ENCODE measurements at places on chromosomes 16 and 17.
A peak's percentile ranks its signal among the peaks of the same experiment; 100 is the strongest.

DNA sequence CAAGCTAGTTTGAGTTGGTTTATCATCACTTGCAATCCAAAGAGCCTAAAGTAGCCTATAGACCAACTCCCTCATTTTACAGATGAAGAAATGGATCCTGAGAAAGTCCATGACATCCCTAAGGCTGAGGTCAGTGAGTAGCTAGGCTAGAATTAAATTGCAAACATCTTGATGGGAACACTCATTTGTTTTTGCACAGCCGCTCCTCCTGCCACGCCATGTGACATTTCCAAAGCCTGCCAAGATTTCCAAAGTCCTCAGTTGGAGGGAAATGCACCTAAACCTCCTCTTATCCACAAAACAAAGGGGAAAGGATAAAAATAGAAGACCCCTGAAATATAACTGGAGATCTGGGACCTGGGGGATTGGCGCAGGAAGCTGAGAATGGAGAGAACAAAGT is 15.0 kb downstream of the TMEM92 start:
- DNase-seq: no peak

GRCh38 chr17:82023447-82024241 is 539 bp downstream of the LRRC45 start:
- DNase-seq: no peak

GRCh38 chr17:82440469-82440981 is 10.0 kb downstream of the CYBC1 start:
- DNase-seq: no peak

GRCh38 chr17:64126918-64127317 is 3.0 kb downstream of the ERN1 start:
- DNase-seq: no peak

- DNase-seq: no peak
These were observed 255.4 kb upstream of the CACNG5 start for GRCh38 chr17:66579556-66579955.

- no peak for DNase-seq
These were observed 114.8 kb downstream of the C16orf95 start for GRCh38 chr16:87202346-87202745.

DNA sequence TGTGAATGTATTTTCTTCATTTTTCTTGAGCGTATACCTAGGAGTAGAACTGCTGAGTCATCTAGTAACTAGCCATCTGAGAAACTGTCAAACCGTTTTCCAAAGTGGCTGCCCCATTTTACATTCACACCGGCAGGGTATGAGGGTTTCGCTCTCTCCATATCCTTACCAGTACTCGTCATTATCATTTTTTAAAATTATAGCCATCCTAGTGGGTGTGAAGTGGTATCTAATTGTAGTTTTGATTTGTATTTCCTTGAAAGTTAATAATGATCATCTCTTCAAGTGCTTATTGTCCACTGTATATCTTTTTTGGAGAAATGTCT is 6.0 kb downstream of the RNF157 start:
- no peak for DNase-seq

DNA sequence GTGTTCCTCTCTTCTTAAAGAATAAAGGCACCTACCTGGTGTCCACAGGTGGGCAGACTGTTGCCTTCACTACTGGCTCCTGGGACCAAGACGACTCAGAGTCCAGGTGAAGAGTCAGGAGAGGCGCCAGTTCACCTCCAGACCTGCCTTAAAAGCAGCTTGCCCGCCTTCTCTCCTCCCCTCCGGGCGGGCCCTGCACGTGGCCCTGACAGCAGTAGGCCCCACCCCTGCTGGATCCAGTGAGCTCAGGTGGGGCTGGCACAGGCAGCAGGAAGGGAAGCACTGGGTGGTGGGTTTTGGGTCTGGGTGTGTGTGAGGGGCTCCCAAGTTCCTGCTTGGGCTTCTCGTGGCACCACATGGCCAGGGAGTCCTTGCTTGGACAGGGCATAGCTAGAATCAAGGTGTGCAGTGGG is at the start of gene TNS4:
Gene TNS4 (minus strand): TSS at position 125 of the 413 bp plus-strand sequence. CDS start 5,198 bp downstream, outside the sequence.
- DNase-seq: no peak

DNA sequence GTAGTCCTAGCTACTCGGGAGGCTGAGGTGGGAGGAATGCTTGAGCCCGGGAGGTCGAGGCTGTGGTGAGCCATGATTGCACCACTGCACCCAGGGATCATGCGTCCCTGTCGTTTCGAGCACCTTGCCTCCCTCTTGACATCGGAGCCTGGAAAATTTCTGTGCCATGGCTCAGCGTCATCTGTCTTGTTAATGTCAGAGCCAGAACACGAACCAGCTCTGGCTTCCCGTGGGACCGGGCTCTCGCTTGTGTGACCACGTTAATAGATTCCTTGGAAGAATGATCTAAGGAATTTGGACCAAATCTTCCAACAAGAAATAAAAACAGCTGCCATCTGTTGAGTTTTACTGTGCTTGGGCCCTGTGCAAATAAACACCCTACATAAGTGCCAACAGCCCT is 117.7 kb downstream of the ABCC1 start:
- DNase-seq: peak; percentile 68

DNA sequence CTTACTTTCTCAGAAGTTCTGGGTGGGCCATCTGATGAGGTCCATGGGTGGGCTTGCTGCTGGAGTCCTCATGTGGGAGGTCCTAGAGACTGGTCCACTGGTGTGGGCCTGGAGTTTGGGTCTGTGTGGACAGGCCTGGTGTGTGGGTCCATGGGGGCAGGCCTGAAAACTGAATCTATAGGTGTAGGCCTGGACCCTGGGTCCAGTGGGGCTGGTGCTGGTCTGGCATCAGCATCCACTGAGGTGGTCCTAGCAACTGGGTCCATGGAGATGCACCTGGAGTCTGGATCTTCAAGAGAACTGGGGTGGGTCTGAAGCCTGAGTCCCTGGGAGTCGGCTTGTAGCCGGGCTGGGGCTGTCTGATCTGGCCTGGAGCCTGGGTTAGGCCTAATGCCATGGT is 253.8 kb upstream of the CCL2 start:
- no peak for DNase-seq

- DNase-seq: no peak
These were observed 23.9 kb upstream of the TNS4 start for GRCh38 chr17:40525294-40525693.

DNA sequence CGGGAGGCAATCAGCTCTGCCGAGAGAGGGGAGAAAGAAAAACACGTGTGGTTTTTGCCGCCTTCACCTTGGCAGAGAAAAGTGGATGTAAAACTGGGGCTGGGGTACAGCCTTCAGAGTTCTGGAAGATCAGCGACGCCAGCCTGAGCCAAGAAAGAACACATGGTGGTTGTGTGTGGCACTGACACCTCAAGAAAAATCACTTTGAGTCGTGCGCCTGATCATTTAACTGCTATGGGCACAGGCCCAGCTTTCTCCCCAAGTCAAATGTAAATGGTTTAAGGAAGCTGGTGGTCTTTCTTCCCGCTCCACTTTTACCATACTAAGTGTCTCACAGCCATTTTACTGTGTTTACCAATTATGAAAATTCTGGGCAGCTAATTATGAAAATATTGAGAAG is 461.8 kb upstream of the SOX9 start:
- DNase-seq: no peak

GRCh38 chr16:11585460-11586377 is 1.0 kb downstream of the LITAF start:
- DNase-seq: no peak

DNA sequence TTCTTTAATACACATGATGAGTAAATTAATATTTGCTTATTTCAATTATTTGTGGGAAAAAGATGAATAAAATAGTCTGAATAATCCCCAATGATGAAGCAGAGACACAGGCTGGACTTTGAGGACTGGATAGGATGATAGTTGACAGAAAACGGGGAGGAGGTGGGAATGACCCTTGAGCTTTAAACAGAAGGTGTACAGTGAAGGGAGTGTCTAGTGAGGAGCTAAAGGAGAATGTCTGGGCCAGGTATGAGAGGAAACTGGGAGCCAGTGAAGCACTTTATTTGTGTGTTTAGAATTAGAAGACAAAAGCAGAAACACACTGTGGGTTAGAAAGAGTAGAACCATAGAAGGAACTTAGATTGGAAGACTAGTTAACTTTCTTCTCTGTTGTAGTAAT is 230.4 kb upstream of the CA10 start:
- no peak for DNase-seq

- DNase-seq: no peak
These were observed 36.4 kb downstream of the SNX20 start for GRCh38 chr16:50644729-50645128.

DNA sequence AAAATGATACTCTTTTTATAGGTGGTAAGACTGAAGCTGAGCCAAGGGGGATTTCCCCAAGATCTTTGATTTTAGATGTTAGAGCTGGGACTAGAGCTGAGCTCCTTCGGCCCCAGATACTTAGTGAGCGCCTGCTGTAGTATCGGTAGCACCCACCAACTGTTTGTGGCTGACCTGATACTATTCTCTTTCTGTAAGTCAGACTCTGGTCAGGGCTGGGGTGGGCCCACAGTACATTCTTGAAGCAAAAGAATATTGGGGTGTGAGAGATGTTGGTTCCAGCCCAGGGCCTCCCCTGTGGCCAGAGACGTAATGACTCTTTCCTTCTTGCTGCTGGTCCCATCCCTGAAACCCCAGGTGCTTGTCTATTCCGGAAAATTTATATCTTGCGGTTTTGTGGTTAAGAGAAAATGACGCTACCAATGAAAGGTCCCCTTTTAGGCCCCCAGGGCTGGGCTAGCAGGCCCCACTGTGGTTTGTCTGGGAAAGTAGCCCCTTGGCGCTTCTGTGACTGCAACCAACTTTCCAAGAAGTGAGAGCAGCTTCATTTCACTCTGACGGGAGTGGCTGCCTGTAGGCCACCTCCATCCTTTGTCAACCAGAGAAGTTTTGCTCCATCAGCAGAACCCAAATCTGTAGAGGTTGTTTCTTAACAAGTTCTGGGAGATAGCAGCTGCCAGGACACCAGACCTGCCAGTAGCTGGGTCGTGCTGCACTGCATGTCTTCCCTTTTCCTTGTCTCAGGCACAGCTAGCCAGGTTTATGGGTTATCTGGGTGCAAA is 86.4 kb upstream of the LGALS9 start:
- no peak for DNase-seq

- DNase-seq: no peak
These were observed 9.9 kb upstream of the MVD start for GRCh38 chr16:88672776-88673175.

- DNase-seq: no peak
These were observed 312.2 kb upstream of the MAF start for GRCh38 chr16:79912592-79913310.

DNA sequence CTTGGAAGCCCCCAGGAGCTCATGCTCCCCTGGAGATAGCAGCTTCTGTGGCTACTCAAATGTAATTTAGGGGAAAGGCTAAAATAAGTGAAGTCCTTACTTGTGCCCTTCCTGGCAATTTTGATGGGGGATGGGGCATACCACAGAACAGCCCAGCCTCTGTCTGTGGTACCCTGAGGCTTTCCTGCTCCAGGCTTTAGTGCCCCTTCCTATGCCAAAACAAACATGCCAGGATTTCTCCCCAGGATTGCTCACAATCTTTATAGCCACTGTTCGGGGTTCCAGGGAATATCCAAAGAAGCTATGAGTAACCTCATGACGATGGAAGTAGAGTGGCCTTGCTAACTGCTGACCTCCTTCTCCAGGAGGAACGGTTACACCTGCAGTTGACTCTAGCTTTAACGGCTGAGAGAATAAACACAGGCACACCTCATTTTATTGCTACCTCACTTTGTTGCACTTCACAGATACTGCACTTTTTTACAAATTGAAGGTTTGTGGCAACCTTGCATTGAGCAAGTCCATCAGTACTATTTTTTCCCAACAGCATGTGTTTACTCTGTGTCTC is 24.9 kb downstream of the CCL4 start:
- no peak for DNase-seq

GRCh38 chr16:65124212-65124548 is 2.3 kb upstream of the CDH11 start:
- no peak for DNase-seq

DNA sequence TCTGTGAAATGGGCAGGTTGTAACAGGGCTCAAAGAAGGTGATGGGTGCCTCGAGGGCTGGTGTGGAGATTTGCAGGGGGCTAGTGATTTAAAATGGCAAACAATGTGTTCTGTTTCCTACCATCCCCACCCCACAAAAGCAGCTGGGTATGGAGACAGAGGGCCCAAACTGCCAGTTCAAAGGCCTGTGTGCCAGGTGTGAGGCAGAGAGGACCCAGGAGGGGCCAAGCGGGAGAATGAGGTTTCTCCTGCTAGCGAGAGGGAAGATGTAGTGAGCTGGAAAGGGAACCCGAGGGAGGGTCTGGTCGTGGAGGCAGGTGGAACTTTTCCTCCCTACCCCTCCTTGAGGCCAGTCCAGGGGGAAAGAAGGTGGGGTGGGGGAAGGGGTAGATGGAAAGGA is 39.4 kb downstream of the LAT start:
- no peak for DNase-seq

DNA sequence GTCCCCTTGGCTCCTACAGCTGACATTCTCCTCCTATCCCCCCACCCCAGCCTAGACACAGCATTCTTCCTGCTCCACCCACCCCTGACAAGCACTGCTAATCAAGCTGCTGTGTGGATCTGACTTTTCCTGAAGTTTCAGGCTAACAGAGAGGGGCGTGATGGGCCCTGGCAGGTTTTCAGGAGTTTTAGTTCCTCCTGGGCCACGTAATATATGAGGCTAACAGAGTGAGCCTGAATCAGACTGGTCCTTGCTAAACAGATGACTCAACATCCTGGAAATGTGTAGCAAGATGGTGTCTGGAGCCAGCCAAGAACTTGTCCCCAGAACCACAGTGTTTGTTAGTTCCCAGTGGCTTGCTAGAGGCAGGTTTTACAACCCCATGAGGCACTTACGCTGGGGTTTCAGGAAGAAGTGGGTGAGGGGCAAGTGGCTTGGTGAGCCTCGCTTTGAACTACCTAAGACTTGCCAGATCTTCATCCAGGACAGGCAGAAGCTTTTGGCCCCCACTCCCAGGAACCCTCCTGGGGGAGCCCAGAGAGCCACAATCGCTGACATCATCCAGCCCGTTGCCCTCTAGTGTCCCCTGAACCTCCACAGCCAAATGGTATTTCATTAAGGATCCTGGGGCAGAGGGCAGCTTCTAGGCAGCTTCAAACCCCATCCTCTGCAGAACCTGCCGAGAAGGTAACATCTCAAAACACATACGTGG is 15.9 kb downstream of the TMEM92 start:
- DNase-seq: peak; percentile 75

DNA sequence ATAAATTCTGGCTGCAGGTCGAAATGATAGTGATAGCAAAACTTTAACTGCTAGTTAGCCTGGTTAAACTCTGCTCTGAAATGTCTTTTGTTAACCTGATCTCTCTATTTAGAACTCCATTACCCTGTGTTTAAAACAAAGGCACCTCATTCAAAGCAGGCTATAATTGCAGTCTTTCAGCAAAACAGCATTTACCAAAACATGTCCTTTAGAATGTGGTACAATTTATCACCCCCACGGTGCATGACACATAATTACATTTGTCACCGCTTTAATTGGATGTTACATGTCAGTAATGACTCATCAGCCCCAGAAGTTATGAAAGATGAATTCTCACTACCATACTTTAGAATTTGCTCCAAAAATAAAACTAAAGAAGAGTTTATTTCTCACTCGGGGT is 295.4 kb downstream of the TOX3 start:
- peak; percentile 6 for DNase-seq

DNA sequence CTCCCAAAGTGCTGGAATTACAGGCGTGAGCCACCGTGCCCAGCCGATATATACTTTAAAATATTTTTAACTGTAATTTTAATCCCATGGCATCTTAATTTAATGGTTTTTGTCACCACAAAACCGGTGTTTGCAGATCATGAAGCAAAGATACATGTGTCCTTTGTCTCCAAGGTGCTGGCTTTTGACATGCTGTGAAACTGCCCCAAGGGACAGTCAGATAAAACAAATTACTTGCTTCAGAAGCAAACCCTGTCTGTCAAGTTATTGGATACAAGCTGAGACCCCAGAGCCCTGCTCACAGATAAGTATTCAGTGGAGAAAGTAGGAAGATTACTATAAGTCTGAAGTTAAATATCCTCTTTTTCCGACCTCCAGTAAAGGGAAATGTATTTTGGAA is 39.8 kb downstream of the ARL4D start:
- DNase-seq: no peak

All from NCI-H446 treated with DMSO at 0.1 percent for 48 hours (cell line).